ENCODE measurements at places on chromosomes 11 and 22.

DNA sequence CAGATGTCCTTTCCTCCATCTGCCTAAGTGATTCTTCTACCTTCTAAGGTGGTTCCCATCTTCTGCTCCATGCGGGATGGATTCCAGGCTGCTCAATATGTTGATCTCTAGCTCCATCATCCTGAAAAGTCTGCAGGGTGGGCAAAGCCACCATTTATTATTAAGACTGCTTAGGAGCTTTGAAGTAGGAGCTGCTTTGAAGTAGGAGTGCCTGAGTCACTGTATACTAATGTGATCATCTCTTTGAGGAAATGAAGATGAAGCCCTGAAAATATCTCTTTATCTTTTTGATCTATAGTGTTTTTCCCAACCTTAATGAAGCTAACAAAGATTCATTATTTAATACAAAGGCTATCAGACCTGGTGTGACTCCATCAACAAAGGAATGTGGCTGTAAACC, 13.1 kb downstream of the HEPHL1 start:
- DNase-seq, result no peak

DNA sequence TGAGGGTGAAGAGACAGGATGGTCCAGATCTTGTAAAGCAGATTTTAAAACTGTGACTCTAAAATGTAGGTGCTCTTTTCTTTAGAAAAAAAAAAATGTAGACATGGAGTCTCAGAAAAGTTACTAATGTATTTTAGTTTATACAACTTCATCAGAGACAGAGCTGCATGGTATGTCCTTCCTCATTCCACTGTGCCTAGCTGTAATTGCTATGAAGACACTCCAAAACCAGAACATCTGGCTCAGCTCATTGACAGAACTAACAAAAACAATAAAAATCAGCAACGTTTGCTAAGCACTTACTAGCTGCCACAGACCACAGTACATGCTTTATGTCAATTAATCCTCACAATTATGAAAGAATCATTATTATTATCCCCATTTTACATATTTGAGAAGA, 160.7 kb downstream of the BARX2 start:
- no peak for DNase-seq

DNA sequence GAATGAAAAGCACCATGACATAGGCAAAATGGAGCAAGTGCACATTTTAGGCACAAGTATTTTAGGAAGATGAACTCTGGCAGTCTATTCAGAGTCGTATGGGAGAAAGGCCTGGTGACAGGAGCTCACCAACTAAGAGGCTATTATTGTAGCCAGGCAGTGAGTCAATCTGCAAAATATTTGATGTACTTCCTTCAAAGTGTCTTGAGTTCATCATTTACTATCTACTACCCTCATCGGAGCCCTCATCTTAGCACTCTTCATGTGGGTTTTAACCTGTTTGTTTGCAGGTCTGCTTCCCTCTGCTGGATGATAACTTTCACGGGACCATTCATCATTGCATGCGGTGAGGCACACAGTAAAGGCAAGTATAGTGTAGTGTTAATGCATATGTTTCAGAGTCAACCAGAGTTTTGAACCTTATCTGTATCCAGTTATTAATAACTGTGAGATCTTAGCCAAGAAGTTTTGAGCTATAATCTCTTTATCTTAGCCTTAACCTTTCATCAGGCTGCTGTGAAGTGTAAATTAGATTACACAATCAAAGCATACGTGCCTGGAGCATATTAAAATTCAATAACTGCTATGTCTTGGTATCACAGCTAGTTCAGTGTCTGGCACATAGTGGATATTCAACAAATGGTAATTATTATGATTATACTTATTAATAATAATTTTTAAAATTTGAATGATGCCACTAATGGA, 70.9 kb upstream of the SC5D start:
- DNase-seq, result no peak

GRCh38 chr11:115290893-115291292, 213.3 kb downstream of the CADM1 start:
- no peak for DNase-seq

- no peak for DNase-seq
Observed at GRCh38 chr22:25362883-25363240, 143.4 kb downstream of the CRYBB2 start.

DNA sequence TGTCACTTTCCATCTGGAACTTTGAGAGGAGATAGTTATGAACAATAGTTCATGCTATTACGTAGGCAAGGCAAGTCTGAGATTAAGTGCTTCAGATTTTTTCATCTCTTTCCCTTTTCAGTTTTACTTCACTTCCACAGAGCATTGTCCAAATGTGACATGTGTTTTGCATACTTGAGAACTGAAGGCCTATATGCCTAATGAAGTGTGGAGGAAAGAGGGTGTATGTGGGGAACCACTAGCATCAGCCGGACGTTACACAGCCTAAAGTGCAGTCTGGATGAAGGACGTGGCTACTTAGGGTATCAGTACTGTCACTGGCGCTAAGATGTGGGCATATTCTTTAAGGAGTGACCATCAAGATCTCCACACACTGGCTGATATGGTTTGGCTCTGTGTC, 26.2 kb downstream of the FANCF start:
- no peak for DNase-seq

DNA sequence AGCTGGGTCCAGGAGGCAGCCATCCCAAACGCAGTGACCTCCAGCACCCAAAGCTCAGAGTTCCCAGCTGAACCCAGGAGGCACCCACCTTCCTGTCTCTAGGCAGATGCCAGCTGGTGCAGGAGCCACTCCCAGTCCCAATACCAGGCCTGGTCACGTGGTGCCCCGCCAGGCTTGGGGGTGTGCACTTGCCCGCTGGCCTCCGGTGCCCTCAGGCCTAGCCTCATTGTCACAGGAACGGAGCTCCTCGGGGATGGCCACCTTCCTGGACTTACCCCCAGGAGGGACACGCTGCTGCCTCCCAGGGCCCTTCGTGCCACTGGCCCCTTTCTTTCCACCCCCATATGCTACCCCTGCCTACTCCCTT, 4.6 kb downstream of the BID start:
- DNase-seq, result no peak

GRCh38 chr11:3955299-3955665, 99.8 kb downstream of the STIM1 start:
- DNase-seq, result no peak

DNA sequence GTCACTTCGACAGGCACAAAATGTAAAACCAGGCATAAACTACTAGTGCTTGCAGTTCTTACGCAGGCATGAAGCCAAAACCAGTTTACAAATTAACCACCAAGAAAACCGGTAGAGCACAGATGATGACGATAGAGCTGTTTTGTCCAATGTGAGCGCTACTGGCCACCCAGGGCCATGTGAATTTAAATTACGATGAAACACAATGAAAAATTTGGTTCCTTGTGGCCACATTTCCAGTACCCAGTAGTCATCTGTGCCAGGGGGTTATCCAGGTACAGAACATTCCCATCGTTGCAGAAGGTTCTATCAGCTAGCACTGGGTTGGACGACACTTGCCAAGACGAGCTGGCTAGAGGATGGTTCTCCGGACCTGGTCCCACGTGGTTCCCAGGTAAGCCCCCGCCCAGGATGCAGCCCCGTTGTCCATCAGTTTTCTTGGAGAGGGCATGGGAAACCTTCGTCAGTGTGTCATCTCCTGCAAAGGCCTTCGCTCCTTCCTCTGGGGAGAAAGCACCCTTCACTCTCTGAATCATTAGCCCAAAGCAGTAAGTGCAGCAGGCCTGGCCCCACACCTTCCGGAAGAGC, 1.1 kb upstream of the CD81 start:
- DNase-seq, result no peak

DNA sequence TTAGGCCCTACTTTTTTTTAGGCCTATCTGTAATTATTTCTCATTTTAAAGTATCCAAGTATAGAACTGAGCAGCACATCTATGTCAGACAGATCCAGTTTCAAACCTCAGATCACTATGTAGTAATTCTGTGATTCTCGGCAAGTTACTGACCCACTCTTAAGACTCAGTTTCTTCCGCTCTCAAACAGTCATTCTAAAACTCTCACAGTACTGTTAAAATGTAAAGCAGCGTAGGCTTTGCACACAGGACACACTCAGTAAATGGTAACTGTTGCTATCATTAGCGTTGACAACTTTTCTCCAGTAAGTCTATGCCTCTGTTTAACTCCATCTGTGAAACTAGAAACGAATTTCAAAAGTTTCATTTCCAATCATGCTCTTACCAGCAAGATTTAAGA, 277.1 kb downstream of the TTC28 start:
- DNase-seq, result no peak

GRCh38 chr11:1548221-1549070, 23.6 kb downstream of the DUSP8 start:
- DNase-seq, result no peak

DNA sequence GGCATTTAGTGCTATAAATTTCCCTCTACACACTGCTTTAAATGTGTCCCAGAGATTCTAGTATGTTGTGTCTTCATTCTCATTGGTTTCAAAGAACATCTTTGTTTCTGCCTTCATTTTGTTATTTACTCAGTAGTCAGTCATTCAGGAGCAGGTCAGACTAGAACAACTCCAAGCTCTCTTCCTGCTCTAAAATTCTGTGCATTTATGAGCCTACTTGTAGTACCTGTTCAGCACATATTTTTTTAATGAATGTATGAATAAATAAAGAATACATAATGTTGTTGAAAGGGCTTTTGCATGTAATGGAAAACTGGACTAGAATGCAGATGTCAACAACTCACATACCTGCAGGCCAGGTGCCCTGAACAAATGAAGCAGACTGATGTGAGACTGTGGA, 13.7 kb upstream of the HEPHL1 start:
- DNase-seq, result no peak

- DNase-seq, result no peak
Observed at GRCh38 chr11:46381819-46382645, 563 bp downstream of the MDK start.

GRCh38 chr11:117506971-117507370, 179.3 kb downstream of the CEP164 start:
- DNase-seq, result no peak

- no peak for DNase-seq
Observed at GRCh38 chr11:60634126-60634525, 65.3 kb upstream of the MS4A8 start.

GRCh38 chr22:23519442-23520157, 60.5 kb downstream of the IGLL1 start:
- no peak for DNase-seq

DNA sequence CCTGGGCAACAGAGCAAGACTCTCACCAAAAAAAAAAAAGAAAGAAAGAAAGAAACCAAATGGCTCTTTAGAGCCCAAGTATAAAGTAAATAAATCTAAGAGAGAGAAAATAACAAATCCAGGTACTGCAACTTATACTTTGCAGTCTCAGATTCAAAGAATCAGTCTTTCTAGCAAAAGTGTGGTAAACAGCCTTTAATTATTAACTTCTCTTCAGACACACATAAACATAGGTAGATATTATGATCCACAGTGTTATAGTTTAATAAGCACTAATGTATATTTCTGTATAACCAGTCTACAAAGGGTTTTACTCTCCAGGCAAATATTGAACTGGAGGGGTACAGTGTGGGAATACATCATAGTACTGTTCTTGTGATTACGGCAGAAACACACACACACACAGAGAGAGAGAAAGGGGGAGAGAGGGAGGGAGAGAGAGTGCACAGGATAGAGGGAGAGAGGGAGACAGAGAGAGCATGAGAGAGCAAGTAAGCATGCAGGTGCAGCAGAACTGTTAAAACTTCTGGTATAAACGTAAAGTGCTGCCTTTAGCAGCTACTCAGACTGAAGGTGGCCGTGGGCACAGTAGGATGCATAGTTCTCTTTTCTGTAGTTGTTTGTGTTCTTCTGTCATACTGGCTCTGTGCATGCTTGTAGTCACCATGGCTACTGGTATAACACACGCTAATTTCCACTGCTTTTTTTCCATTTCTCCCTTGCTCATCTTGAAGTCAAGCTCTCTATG, 32.3 kb downstream of the MTMR2 start:
- DNase-seq, result no peak

GRCh38 chr11:77724636-77725035, 87.0 kb upstream of the CLNS1A start:
- no peak for DNase-seq

DNA sequence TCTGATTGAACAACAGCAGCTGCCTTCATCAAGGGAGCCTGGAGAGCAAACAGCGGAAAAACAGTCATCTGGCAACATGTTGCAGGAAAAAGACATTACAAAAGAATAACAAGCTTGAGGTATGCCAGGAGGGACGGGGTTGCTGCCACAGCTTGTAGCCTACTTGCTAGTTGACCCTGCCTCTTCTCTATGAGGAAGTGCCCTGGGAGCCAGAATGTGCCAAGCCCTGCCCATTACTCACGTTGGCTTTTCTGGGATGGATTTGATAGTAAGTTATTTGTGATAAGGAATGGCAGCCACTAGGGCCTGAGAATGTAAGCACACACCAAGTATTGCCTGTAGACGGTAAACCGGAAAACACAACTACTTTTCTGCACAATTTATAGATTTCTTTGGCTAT, 113.5 kb upstream of the KIRREL3 start:
- DNase-seq, result no peak

DNA sequence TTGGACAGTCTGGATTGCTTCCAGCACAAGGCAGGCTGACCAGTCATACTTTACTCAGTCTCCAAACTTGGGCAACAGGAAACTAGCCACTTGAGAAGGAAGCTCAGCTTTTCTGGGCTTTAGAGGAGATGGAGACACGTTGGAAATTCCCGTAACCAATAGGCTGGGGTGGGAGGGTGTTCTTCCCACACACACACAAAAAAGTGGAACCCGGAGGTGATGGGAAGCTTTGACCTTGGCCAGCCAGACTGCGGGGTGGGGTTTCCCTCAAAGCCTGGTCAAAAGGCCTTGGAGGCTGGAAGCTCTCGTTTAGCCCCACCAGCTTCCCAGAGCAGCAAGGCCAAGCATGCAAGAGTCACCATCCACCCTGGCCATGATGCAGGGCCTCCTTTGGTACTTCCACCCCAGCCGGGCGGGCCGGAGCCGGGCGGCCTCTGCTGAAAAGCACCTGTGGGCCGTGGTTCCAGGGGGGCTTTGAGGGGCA, 126.2 kb downstream of the BCR start:
- DNase-seq, result no peak

- no peak for DNase-seq
Observed at GRCh38 chr11:119169282-119169719, 776 bp downstream of the NLRX1 start.
